ENCODE measurements at places on chromosomes 12 and 14.

DNA sequence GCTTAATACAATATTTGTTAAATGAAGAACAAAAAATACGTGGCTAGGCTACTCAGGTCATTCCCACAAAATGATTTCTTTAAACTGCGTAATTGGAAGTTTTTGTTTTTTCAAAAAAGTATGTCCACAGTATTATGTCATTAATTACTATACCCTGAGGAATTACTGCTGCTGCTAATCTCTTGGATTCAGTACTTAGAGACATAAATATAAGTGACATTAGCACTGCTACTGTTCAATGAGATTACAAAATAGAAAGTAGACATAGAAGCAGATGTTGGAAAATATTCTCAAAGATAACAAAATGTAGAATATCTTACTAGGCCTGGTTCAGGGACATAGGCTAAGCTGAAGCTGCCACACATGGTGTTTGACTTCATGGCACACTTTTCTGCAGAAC is 36.3 kb downstream of the HMGA2 start:
- no peak for DNase-seq

- DNase-seq: peak; percentile 56
Measured at GRCh38 chr12:70648831-70649230, 11.6 kb upstream of the PTPRB start.

DNA sequence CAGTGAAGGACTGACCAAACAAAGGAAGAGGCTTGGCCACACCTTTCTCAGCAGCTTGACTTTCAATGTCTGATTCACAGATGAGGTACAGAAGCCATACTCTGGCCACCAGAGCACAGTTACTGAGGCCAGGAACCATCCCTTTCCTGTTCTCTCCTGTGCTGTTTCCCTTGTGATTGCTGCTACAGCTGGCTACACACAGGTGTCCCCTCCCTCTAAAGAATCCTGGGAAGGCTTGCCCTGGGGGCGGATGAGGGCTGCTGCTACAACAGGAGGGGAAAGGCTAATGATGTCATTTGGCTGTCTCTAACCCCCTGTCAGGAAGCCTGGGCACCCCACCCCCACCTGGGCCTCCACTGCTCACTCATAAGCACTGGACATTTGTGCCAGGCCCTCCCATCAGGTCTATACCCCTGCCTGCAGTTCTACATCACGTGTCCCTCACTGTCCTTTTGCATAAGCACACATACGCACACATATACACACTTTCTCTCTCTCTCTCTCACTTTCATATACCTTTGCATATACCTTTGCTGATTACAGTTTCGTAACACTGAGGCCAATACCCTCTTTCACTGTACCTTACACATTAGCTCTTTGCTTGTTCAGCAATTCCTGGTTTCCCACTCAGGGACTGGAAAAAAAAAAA is 41.4 kb downstream of the PRPF40B start:
- DNase-seq: no peak

GRCh38 chr12:12349711-12350665 is at the start of gene MANSC1:
Gene MANSC1, minus strand, starts transcription at chr12:12350242. Its CDS starts 6,928 bp downstream, at chr12:12343314.
- DNase-seq: peak; percentile 80

DNA sequence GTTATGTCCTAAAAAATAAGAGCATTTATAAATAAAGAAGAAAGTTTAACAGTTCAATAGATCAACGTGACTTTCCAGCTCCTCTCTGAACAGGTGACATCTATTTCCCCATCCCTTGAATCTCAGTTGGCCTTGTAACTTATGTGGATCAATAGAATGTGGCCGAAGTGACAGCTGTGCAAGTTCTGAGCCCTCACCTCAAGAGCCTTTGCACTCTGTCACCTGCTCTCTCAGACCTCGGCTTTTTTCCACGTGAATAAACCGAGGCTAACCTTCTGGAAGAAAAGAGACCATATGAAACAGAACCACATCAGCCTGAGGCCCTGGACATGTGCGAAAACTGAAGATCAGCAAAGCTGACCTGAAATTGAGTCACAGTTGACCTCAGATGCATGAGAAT is 253.0 kb downstream of the DAD1 start:
- no peak for DNase-seq

GRCh38 chr12:124684971-124685688 is 117.7 kb upstream of the NCOR2 start:
- peak; percentile 72 for DNase-seq

DNA sequence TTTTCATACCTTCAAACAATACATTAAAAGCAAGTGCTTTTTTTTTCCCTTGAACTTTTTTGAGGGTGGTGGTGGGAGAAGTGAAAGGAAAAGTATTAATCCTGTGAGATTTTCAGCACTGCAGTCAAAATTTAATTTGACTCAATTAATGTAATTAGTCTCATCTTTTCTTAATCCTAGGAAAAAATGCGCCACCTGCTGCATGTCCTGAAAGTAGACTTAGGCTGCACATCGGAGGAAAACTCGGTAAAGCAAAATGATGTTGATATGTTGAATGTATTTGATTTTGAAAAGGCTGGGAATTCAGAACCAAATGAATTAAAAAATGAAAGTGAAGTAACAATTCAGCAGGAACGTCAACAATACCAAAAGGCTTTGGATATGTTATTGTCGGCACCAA is 52.2 kb downstream of the SPATA7 start:
- no peak for DNase-seq

- no peak for DNase-seq
Measured at GRCh38 chr14:42884100-42884499, 1277.4 kb downstream of the LRFN5 start.

DNA sequence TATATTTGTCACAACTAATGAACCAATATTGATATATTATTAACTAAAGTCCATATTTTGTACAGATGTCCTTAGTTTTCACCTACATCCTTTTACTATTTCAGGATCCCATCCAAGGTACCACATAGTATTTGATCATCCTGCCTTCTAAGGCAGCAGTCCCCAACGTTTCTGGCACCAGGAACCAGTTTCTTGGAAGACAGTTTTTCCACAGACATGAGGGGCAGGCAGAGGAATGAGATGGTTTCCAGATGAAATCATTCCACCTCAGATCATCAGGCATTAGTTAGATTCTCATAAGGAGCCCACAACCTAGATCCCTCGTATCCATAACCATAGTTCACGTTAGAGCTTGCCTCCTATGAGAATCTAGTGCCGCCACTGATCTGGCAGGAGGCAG is 82.8 kb upstream of the BCL2L14 start:
- no peak for DNase-seq

DNA sequence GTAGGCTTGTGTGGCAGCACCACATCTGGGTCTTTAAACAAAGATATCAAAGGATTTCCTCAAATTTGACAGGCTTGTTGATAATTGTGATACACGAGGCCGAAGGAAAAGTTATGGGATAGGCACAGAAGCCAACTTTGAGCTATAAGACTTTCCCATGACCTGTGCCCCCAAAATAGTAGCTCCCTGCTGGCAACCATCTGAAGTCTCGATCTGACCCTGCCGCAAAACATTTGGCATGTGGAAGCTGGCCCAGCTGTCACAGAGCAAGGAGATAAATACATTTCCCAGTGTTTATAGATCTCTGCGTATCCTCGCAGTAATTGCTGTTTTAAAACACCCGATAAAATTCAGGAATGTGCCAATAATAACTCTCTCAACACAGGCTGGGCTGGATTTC is 26.4 kb upstream of the RGS6 start:
- no peak for DNase-seq

DNA sequence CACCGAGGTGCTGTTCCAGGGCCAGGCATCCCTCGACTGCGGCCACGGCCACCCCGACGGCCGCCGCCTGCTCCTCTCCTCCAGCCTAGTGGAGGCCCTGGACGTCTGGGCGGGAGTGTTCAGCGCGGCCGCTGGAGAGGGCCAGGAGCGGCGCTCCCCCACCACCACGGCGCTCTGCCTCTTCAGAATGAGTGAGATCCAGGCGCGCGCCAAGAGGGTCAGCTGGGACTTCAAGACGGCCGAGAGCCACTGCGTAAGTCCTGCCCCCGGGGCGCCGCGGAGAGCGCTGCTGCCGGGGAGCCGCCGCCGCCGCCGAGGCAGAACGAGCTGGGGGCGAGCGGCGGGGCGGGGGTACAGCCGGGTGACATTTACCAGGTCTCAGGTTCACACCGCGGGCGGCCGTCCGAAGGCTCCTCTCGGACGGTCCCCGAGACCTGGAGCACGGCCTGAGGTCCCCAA is 1.4 kb downstream of the PLXNC1 start:
- DNase-seq: peak; percentile 59

- no peak for DNase-seq
Measured at GRCh38 chr12:82833481-82833880, 146.8 kb downstream of the TMTC2 start.

DNA sequence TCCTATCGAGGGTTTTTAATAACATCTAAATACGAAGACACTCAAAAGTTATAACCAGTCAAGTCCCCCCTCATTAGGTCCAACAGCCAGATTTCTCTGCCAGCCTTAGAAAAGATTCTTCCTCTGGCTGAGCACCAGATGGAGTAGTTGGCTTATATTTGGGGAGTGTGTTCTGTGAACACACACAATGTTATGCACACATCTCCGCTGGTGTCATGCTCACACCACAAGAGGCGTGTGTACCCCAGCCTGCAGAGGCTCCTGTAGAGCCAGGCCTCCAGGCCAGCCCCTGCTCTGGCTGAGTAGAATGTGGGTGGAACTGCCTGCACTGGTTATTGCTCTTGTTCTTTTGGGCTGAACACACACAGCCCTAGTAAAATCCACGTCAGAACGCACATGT is 64.0 kb downstream of the PIWIL1 start:
- no peak for DNase-seq

- no peak for DNase-seq
Measured at GRCh38 chr12:13935169-13935568, 46.2 kb downstream of the GRIN2B start.

DNA sequence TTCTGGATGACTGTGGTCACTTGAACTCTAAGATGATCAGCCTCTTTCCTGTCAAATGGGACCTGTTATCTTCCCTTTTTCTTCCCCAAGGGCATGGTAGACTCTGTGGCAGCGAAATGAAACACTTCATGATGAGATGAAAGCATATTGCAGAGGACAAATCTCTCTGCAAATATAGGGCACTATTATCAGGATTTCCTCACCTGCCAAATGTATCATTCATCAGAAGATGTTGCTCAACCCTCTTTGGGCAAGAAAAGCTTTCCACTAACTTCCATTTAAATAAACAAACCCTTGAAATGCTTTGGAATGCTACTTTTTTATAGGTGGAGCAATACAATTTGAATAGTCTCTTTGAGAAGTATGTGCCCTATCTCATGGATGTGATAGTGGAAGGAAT is 105.0 kb downstream of the DNAH10 start:
- no peak for DNase-seq

GRCh38 chr12:78419513-78419912 is 445.1 kb upstream of the SYT1 start:
- no peak for DNase-seq

GRCh38 chr14:61653507-61653906 is 41.8 kb upstream of the HIF1A start:
- peak; percentile 74 for DNase-seq

GRCh38 chr14:22047115-22047514 is 373.5 kb upstream of the OR4E1 start:
- DNase-seq: no peak

DNA sequence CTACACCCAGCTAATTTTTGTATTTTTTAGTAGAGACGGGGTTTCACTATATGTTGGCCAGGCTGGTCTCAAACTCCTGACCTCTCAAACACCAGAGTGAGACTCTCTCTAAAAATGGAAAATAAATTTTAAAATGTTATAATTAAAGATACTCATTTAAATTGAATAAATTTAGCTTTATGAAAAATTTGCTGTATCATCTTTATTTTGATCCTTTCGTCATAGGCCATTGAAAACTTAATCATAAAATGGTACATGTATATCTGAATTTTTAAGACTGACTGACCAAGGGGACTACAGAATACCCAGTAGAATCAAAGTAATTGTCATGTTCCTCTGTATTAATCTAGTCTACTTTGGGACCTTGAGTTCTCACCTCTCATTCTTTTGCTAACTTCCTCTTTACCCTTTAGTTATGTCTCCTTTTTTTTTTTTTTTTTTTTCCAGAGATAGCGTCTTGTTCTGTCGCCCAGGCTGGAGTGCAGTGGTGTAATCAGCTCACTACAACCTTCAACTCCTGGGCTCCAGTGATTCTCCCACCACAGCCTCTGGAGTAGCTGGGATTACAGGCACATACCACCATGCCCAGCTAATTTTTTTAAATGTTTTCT is 9.5 kb downstream of the RAB5B start:
- DNase-seq: no peak

Measured in AG20443 (cell line).